ENCODE measurements at places on chromosomes 3 and 15.

DNA sequence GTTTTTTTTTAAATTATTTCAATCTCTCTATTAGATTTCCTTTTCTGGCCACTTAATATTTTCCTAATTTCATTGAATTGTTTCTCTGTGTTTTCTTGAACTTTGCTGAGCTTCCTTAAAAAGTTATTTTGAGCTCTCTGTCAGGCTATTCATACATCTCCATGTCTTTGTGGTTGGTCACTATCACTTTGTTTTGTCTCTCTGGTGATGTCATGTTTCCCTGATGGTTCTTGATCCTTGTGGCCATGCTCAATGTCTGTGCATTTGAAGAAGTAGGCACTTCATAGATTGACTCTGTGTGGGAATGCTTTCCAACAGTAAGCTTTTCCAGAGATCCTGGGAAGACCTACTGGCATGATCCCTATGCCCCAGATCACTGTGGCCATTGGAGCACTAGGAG lies 18.6 kb downstream of the CD200R1 start:
- DNase-seq, result no peak

DNA sequence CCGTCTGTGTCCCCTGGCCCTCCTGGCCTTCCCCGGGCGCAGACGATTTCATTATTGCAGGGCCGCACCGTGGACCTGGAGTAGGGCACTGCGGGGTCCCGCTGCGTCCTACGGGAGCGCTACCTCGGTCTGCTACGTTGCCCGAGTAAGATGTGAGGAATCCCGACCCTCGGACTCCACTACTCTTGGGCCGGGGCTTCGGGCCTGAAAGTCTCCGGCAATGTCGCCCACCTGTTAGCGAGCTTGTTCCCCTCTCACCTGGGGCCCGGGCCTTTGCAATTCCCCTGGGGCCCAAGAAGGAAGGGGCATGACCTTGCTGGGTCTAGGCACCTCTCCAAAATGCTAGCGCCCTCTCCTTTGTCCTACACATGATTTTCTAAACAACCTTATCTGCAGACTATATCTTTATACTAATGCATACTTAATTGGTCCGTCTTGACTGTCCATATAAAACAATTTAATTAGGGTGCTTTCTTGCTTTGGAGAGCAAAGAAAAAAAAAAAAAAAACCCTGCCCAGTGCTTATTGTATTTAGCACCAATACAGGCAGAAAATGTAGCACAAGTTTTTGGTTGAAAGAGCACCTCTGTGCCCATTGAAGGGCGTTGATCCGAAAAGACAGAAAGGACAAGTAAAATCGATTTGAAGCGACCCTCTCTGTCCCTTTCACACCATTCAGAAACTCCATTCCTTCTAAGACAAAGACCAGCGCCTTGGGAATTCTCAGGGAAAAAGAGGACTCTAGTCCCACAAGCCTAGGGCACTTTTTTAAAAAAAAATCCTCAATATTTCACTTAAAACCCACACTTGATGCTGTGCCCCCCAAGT lies 7.0 kb upstream of the NR2F2 start:
- DNase-seq, result no peak

DNA sequence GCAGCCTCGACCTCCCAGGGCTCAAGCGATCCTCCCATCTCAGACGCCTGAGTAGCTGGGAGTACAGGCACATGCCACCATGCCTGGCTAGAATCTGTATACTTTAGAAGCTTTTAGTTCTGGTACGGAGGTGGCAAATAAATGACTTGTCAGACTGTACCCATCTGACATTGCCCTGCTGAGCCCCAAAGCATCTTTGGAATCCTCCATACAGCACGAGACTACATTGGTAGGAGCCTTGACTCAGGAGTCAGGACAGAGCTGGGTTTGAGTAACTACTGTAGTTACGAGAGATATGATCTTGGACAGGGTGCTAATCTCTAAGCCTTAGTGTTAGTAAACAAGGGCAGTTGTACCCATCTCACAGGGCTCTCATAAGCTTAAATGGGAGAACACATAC lies 67.8 kb upstream of the NPHP3 start:
- DNase-seq, result no peak

DNA sequence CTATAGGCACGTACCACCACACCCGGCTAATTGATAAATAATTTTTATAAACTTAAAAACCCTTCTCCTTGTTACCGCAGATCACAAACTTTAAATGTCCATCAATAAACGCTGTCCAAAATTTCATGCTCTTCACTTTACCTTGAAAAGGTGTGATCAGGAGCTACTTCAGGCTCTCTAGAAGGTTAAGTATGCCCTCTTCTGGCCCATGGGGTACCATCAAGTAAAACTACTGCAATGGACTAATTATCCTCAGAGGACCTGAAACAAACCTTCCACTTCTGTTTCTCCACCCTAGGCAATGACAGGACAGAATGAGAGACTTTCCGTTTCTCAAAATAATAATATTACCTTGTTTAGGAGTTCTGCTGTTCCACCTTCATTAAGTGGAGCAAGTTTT lies 9.2 kb downstream of the LZTFL1 start:
- DNase-seq, result no peak

DNA sequence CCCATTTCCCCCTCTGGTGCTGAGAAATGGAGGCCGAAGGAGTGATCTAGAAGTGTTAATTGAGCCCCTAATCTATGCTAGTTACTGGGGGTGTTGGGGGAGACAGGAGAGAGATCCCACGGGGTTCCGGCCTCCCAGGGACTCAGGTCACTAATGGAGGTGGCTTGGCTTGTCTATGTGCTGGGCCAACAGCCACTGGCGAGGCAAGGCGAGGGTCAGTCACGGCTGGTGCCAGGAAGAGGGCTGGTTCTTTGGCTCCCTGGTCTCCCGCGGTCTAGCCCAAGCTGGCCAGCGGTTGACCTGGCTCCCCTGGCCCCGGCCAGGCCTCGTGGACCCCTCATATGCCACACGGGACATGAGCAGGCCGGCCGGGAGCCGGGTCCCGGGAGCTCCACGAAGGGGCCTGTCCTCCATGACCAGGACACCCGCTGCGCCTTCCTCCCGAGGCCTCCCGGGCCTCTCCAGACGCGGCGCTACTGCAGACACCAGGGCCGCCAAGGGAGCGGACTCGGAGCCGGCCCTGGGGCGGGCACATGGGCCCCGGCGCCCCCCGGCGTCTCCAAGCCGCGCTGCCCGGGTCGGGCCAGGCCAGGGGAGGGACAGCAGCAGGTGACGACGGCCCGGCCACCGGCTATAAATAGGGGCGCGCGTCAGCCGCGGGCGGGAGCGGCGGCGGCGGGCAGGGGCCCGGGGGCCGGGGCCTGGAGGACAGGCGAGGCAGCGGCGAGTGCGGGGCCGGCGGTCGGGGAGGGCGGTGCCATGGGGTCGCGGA lies at the start of gene ALPK3:
Gene ALPK3, plus strand, starts transcription at position 663 of the 772 bp plus-strand sequence. Its CDS starts 97 bp downstream, at position 760.
- DNase-seq, result no peak

DNA sequence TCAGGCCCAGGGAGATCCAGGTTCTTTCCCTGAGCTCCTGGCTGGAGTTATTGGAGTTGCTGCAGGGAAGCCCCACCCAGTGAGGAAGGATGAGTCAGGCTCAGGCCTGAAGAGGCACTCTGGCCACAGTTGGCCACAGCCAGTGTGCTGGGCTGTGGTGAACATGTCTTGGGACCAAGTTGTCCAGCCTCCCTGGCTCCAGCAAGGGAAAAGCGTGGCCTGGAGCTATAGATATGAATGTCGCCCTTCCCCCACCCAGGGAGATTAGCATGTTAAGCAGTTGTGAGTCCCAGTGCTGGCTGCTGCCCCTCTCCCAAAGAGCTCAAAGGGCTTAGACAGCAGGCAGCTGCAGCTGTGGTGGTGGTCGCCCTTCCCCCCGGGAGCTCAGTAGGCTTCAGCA lies 963.2 kb downstream of the ROBO2 start:
- DNase-seq, result no peak

DNA sequence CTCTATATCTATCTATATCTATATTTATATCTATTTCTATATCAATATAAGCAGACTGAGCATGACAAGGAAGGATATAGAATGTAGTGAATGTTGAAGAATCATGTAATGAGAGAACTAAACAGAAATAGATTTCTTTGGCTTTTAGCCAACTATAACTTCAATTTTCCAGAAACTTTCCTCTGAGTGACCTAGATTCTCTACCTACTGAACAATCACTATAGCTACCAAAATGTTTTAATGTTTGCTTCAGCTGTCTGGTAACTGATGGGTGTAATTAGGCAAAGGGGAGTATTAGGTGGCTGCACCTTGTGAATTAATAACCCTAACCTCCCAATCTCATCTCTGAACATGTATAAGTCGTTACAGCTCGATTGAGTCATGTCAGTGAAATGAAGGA lies 76.4 kb upstream of the ROBO1 start:
- no peak for DNase-seq

DNA sequence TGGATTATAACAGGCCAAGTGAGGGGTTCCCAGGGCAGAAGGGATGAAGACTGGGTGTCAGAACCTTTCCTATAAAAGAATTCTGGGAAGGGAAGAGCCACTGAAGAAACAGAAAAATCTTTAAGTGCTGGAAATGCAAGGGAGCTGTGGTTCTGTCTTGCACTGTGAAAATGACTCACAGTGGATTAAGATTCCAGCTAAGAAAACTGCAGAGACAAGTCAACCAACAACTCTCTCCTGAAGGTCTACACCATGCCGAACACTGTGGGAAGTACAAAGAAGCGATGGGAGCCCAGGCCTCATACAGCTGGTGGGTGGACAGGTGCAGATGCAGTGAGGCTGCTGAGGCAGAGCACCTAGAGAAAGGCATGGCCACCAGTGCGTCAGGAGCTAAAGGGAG lies 27.7 kb downstream of the ZDHHC3 start:
- DNase-seq, result no peak

GRCh38 chr3:85476891-85477495 lies 518.2 kb downstream of the CADM2 start:
- DNase-seq, result no peak

- DNase-seq, result no peak
Observed at GRCh38 chr3:78912259-78912658, 855.5 kb downstream of the ROBO1 start.

GRCh38 chr3:121436641-121437040 lies 109.1 kb downstream of the POLQ start:
- no peak for DNase-seq

- no peak for DNase-seq
Observed at GRCh38 chr15:45449916-45450867, 71.8 kb upstream of the GATM start.

DNA sequence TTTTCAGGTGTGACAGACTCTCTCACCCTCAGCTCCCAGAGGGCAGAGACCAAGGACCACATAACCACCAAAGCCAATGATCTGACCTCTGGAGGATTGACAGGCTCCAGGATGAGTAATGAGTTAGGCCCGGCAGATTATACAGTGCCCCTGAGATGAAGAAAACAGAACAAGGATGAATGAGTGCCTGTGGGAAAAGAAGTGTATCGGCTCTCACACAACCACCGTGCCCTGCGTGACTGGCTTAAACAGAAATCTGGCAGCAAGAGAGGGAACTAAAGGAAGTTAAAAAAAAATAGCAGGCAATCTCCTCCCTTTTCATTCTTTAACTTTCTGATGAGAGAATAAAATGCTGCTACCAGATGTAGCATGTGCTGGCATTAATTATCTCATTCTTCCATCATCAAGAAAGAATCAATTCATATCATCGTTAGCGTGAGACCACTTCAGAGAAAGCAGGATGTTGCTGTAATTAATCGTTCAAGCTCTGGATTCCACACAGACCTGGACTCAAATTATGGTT lies 227.5 kb upstream of the COL8A1 start:
- DNase-seq, result no peak

DNA sequence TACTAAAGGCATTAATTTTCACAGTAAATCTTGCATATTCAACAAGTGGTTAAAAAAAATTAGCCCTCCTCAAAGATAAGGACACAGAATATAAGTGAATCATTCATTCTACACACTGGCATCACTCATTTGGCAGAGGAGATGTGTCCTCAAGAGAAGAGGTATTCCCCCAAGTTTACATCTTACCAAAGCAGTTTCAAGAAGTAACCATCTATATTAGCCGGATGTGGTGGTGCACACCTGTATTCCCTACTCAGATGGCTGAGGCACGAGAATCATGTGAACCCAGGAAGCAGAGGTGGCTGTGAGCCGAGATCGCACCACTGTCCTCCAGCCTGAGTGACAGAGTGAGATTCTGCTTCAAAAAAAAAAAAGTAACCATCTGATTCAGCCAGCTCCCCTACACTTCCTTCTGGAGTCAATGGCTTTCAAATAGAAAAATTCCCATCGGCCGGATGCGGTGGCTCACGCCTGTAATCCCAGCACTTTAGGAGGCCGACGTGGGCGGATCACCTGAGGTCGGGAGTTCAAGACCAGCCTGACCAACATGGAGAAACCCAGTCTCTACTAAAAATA lies 15.4 kb downstream of the RAF1 start:
- no peak for DNase-seq

DNA sequence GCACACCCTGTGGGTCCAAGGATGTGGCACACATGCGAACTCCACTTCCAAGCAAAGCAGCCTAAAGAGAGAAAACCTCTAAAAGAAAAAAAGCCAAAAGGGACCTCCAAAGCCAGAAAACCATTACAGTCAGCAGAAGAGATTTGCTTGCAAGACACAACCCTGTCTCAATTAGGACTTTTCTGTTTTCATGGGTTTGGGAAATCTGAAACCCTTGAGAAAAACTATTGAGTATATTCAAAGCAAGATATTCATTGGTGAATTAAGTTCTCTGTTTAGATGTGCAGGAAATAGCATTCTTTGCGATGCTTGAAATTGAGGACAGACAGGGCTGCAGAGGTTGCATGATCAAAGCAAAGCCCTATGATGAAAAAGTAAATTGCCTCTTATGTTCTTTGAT lies 10.2 kb upstream of the LDHAL6B start:
- no peak for DNase-seq

- no peak for DNase-seq
Observed at GRCh38 chr3:170054204-170054603, 16.4 kb downstream of the GPR160 start.

- no peak for DNase-seq
Observed at GRCh38 chr3:43366885-43367284, 80.5 kb downstream of the SNRK start.

GRCh38 chr3:154745929-154746328 lies 315.9 kb upstream of the GPR149 start:
- no peak for DNase-seq

GRCh38 chr3:64518950-64519349 lies 168.8 kb downstream of the ADAMTS9 start:
- no peak for DNase-seq

DNA sequence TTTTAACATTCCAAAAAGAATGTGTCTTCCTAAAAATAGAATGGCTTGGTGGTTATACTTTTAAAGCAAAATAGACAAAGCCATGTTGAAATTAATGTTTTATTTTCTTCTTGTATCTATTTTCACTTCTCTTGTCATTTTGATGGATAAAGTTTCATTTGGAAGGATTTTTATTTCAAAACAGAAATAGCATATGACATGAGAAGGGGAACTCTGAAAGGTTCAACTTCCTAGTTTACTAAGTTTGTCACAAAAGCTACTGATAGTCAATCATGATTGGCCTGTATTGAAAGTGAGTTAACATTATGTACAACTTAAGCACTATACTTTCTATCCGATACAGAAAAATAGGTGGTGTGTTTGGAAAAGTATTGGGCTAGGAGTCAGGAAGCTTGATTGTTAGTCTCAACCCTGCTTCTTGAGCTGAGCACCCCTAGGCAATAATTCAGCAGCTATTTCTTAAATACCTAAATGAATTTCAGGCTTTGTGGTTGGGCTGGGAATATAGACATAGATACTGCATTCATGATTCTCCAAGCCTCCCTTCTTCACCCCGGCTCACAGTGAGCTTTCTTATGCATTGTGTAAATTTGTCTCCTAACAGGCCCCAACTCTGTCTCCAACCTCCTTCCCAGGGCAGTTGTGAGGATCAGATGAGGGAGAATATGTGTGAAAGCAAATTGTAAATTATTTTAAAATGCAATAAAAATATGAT lies 46.9 kb upstream of the CSPG4 start:
- DNase-seq, result no peak
